Stimulated activated naive CD8-positive, alpha-beta T cell treated with anti-CD3 and anti-CD28 coated beads, Interleukin-15, amount 100 ng/mL, for 72 hours (primary cell): ENCODE measurements at places on chromosomes 13 and 19.

- no peak for DNase-seq
These were observed 33.1 kb downstream of the CAPN12 start for GRCh38 chr19:38710928-38711725.

DNA sequence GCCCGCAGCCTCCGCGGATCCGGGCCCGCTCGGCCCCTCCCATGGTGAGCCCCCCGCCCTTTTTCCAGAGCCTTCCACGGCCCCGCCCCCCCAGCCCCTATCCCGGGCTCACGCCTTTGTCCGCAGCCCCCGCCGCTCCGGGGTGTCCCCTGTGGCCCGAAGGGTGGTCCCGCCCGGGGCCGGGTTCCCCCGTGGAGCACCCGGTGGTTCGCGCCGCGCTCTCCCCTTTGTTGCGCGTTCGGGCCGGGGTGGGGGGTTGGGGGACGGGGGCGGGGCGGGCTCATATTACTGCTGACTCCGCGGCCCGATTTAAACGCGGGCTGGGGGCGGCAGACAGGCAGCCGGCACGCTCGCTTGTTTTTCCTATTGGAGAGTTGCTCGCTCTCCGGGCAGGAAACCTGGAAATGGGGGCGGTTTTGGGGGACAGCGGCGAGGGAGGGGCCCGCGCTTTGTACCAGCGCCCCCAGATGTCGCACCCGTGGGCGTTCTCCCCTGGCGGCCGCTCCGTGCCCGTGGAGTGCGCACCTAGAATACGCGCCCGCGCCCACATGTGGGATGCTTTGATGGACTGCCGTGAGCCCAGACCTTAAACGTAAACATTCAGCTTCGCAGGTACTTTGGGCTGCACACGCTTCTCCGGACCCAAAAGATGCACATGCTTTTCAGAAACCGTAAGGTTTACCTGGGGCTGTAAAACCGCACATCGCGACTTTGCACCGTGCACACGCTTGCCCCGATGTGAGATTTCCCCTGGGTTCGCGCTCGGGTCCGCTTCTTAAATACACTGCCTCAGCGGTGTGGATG, 699 bp downstream of the PTOV1 start:
- no peak for DNase-seq

GRCh38 chr13:19289180-19289579, 107.6 kb upstream of the TUBA3C start:
- DNase-seq = no peak

- no peak for DNase-seq
These were observed 675.3 kb downstream of the DIAPH3 start for GRCh38 chr13:59488436-59488835.

DNA sequence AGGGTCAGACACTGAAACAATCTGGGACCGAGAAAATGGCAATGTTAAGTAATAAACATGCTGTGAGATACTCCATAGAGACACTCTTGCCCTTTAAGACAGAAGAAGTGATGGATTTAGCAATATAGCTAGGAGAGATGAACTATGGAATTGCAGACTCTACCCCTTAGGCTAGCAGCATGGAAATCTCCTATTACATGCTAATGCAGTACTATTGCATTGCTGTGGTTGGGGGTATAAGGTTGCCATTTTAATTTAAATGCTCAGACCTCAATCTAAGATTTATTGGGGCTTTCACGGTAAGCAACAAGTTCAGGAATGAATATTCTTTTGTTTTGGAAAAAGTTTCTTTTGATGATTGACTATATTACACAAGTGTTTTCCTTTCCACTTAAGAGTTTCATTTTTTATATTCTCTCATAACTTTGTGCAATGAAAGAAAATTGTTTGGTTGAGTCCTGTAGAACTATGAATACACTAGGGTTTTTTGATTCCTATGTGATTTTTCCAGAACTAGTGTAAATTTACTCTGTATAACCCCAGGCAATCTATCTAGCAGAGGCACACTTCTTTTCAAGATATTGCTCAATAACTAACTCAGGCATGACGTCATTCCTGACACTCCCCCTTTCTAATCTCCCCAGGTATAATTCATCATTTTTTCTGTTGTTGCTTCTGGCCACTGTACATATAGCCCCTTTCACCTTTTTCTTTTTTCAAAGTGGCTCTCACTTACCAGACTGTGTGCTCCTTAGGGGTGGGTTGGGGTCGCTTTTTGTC, 394.7 kb upstream of the KLF12 start:
- DNase-seq = no peak

DNA sequence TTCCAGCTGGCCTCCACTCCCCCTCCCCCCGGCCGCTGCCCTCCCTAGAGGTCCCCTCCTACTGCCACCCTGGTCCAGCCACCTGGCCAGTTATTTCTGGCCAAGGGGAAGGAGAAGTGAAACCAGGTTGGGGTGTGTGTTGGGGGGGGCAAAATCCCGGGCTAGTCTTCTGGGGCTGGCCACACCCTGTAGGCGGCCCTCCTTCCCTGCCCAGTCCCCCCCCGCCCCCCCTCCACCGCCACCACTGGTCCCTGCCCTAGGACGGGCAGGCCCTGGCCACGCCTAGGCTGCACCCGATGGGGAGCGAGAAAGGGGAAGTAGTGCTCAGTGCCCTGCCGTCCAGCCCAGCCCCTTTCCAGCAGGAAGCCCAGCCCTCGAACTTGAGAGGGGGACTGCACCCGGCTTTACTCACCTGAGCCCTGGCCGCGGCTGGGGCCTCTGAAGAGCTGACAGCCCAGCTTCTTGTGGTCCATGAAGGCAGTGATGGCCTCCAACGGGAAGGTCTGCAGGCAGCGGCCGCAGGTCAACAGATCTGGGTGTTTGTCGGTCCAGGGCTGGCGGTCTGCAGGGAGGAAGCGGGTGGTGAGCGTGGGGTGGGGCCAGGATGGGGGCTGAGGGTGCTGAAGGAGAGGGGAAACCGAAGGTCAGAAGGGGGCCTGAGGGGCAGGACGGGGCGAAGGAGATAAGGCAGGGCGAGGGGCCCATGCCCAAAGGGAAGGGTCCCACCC, 813 bp downstream of the ZNF296 start:
- DNase-seq = peak; percentile 29

DNA sequence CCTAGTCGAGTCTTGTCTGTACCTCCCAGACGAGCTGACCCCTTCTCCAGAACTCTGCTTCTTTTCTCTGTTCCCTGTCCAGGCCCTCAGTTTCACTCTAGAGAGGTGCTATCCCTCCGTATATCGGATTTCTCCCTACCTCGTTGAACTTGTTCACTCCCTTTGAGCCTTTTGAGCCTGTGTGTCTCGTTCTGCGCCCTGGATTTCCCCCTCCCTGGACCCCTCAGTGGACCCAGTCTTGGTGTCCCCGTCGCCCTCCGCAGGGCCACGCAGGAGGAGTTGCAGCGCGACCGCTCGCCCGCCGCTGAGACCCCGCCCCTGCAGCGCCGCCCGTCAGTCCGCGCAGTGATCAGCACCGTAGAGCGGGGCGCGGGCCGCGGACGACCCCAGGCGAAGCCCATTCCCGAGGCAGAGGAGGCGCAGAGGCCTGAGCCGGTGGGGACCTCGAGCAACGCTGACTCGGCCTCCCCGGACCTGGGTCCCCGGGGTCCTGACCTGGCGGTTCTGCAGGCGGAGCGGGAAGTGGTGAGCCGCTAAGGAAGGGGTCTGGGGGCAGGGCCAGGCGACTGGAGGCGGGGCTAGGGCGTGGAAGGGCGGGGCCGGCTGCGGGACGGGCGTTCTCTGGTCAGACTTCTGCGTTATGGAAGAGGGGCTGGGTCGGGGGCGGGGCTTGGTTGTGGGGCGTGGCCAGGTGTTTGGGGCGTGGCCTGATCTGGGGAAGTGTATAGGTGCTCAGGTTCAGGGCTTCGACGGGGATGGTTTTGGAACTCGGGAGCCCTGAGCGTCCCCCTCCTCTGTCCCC, 5.5 kb downstream of the EPS8L1 start:
- peak; percentile 93 for DNase-seq

DNA sequence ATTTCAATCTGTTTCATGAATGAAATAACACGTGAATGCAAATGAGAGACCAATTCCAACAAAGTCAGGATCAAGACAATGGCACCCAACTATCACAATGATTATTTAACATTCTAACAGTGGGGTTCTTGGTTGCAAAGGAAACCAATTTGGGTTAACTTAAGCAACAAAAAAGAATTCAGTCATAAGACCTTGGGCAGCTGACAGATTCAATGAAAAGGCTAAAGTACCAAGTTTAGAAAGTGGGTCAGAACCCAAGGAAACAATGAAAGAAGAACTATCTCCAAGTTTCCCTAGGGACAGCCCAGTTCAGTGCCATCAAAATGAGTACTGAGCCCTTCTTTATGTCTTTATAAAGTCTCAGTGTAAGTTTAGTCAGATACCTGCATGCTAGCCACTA, 17.5 kb upstream of the SIGLEC14 start:
- DNase-seq = no peak

- DNase-seq = no peak
These were observed 93.2 kb downstream of the FRY start for GRCh38 chr13:32124743-32125142.

GRCh38 chr13:101453784-101454201, 1.3 kb downstream of the ITGBL1 start:
- no peak for DNase-seq

GRCh38 chr19:1223018-1223855, 14.6 kb downstream of the CBARP start:
- DNase-seq = peak; percentile 41

DNA sequence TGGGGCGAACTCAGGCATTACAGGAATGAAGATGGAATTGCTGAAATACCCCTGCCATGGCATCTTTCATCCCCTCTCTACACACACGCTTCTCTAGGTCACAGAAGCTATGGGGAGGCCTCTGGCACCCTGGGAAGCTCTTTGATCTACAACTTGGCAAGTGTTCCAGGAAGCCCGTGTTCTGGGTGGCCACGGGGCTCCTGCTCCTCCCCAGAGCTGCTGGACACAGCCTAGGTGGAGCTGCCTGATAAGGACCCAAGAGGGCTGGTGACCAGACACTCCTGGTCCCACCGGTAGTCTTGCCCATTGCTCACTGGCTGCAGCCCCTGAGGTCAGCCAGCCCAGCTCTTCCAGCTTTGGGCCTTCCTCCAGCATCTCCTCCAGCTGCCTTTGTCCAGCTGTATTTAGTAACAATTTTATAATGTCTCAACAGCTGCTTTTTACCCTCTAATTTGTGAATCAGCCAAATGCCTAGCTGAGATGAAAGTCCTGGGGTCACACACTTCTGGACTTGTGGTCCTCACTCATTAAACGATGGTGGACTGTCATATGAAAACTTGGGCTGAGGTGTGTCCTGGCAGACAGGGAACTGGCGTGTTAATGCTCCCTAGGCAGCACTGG, 72.8 kb upstream of the SPATA13 start:
- no peak for DNase-seq

DNA sequence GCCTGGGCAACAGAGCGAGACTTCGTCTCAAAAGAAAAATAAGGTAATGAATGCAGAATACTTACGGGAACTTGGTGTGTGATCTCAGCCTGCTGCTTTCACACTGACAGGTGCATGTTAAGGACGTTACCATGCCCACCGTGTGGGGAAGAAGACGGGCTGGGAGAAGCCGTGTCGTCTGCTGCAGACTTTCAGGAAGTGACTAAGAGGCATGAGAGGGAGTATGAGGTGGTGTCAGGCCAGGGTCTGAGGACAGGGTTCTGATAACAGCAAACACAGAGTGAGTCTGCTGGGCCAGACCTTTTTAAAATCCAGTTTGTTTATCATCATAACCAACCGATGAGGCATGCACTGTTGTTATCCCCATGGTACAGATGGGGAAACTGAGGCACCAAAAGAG, 13.6 kb upstream of the GALP start:
- no peak for DNase-seq

GRCh38 chr13:70424428-70424827, 316.2 kb upstream of the KLHL1 start:
- no peak for DNase-seq

DNA sequence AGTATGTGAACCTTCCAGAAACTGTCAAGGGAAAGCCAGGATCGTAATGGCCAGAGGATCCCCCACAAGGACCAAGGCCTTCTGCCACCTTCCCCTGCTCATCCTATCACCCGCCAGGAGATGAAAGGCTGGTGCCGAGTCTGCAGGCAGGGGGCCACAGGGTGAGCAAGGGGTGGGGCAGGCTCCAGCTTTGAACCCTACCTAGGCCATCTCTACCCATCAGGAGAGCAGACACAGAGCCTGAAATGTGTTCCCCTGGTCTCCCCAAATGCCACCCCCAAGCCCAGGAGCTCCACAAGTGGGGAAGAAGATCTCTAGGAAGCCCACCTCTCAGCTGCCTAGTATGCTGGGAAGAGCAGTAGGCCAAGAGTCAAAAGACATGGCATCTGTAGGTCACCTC, 95.1 kb downstream of the KCTD15 start:
- no peak for DNase-seq

- DNase-seq = peak; percentile 47
These were observed 47.7 kb downstream of the KLF2 start for GRCh38 chr19:16372065-16372915.

GRCh38 chr13:71871844-71872243, 4.8 kb upstream of the DACH1 start:
- DNase-seq = no peak

GRCh38 chr13:91220872-91221271, 126.6 kb upstream of the MIR17HG start:
- no peak for DNase-seq

GRCh38 chr19:45792470-45793177, at the start of gene DMWD:
TSS of gene DMWD (minus strand) at chr19:45792845. CDS start at chr19:45792756, 89 bp downstream.
- peak; percentile 99 for DNase-seq

- no peak for DNase-seq
These were observed 747.4 kb downstream of the UQCRFS1 start for GRCh38 chr19:28465371-28466086.

GRCh38 chr19:33462112-33462791, 59.3 kb downstream of the PEPD start:
- DNase-seq = no peak

GRCh38 chr13:107348471-107348870, 780.5 kb upstream of the ARGLU1 start:
- no peak for DNase-seq

GRCh38 chr13:26508885-26509284, 48.6 kb upstream of the WASF3 start:
- DNase-seq = no peak

GRCh38 chr19:870963-871401, 11.5 kb downstream of the CFD start:
- DNase-seq = no peak

- DNase-seq = no peak
These were observed 78.9 kb downstream of the ANKRD10 start for GRCh38 chr13:110835721-110836604.

DNA sequence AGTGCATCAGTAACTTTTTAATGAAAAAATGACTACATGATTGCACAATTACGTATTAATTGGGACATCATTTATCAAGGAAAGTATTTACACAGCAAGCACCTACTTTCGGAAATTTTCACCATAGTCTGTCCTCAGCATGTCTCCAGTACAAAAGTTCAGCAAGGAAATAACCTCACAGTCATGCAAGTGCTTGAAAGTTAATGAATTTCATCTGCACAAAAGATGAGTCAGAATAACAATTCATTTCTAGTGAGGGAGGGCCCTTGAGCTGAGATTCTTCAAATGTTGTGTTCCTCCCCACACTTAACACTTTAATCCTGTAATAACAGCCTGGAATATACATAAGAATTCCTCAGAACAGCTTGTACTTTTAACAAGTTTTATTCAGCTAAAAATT, 49.0 kb upstream of the OXGR1 start:
- DNase-seq = no peak

- DNase-seq = no peak
These were observed 53.0 kb downstream of the TGDS start for GRCh38 chr13:94542917-94543316.
